Stimulated activated naive B cell treated with anti-CD40 and anti-IgM and Interleukin-4, amounts not matched to agents 10 μg/mL and 1 μg/mL and 100 μg/mL, for 72 hours (primary cell): ENCODE measurements at places on chromosomes 3 and 15.

GRCh38 chr3:94036909-94037507 lies 8.6 kb upstream of the STX19 start:
- DNase-seq = no peak
- no peaks in the 10 kb centered on the region for H3K4me1 ChIP-seq
- peaks cover 6% of the 10 kb centered on the region for H3K36me3 ChIP-seq
- H3K27ac ChIP-seq = no peak overlapping the region
- H3K27me3 ChIP-seq = no peaks in the 10 kb centered on the region

- no peak overlapping the region for H3K4me3 ChIP-seq
- H3K27ac ChIP-seq = peak overlapping the region; percentile 31
- peaks cover 51% of the 10 kb centered on the region for H3K36me3 ChIP-seq
- peaks cover 63% of the 10 kb centered on the region for H3K4me1 ChIP-seq
These were observed 7.2 kb downstream of the ISG20 start for GRCh38 chr15:88646088-88646405.

- H3K4me1 ChIP-seq = peaks cover 3% of the 10 kb centered on the region
- no peak overlapping the region for H3K4me3 ChIP-seq
- H3K27me3 ChIP-seq = peaks cover 2% of the 10 kb centered on the region
- no peak overlapping the region for H3K27ac ChIP-seq
- DNase-seq = no peak
These were observed 322.3 kb downstream of the ARRDC4 start for GRCh38 chr15:98282656-98283332.

DNA sequence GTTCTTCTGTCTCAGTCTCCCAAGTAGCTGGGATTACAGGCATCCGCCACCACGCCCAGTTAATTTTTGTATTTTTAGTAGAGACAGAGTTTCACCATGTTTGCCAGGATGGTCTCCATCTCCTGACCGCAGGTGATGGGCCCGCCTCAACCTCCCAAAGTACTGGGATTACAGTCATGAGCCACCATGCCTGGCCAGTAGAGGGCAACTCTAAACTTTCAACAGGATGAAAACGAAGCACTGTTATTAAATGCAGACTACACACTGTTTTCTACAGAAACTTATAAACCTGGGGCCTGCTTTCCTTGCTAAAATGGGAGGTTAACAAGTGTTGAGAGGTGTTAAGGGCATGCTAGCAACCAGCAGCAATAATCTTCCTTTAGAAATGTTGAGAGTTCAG lies 7.6 kb downstream of the ARPC4 start:
- H3K36me3 ChIP-seq = peaks cover 59% of the 10 kb centered on the region
- H3K27ac ChIP-seq = no peak overlapping the region
- no peak overlapping the region for H3K4me3 ChIP-seq
- H3K27me3 ChIP-seq = no peaks in the 10 kb centered on the region
- peaks cover 24% of the 10 kb centered on the region for H3K4me1 ChIP-seq

DNA sequence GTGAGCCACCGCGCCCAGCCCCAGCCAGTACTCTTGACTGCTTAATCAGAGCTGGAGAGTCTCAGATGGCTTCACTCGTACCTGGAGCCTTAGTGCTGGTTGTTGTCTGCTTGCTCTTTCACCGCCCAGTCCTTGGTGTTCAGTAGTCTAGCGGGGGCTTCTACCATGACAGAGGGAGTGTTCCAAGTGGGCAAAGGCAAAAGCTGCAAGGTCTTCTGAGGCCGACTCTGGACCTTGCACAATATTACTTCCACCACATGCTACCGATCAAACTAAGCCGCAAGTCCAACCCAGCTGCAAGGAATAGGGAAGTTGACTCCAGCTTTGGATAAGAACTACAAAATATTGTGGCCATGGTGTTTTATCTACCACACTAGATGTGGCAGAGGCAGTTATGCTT lies 6.6 kb downstream of the PARL start:
- H3K27me3 ChIP-seq = no peaks in the 10 kb centered on the region
- peaks cover 9% of the 10 kb centered on the region for H3K36me3 ChIP-seq
- peaks cover 6% of the 10 kb centered on the region for H3K4me1 ChIP-seq
- DNase-seq = no peak

- no peak overlapping the region for H3K4me3 ChIP-seq
- H3K4me1 ChIP-seq = no peaks in the 10 kb centered on the region
- no peaks in the 10 kb centered on the region for H3K36me3 ChIP-seq
- no peak for DNase-seq
These were observed 96.2 kb downstream of the ALDH1A2 start for GRCh38 chr15:57969355-57969754.

GRCh38 chr15:40806672-40807027 lies 239 bp upstream of the ZFYVE19 start:
- peaks cover 26% of the 10 kb centered on the region for H3K4me1 ChIP-seq
- no peak for DNase-seq
- no peaks in the 10 kb centered on the region for H3K27me3 ChIP-seq
- H3K27ac ChIP-seq = peak overlapping the region; percentile 98

GRCh38 chr15:91865950-91866349 lies 12.4 kb downstream of the SLCO3A1 start:
- H3K4me1 ChIP-seq = peaks cover 15% of the 10 kb centered on the region
- H3K4me3 ChIP-seq = no peak overlapping the region
- DNase-seq = no peak
- H3K27ac ChIP-seq = no peak overlapping the region

DNA sequence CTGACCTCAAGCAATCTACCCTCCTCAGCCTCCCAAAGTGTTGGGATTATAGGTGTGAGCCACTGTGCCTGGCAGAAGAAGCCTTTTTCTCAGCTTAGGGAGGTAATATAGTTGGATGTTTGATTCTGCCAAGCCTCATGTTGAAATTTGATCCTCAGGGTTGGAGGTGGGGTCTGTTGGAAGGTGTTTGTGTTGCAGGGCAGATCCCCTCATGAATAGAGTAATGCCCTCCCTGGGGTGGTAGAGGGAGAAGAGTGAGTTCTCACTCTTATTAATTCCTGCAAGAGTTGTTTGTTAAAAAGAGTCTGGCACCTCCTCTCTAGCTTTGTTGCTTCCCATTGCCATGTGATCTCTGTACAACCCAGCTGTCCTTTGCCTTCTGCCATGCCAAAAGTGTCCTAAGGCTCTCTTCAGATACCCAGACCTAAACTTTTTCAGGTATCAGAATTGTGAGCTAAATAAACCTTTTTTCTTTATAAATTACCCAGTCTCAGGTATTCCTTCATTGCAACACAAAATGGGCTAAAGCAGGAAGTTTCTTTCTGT lies 16.4 kb downstream of the NECTIN3 start:
- H3K4me3 ChIP-seq = no peak overlapping the region
- no peak for DNase-seq
- H3K4me1 ChIP-seq = no peaks in the 10 kb centered on the region
- H3K27me3 ChIP-seq = no peaks in the 10 kb centered on the region
- H3K27ac ChIP-seq = no peak overlapping the region

DNA sequence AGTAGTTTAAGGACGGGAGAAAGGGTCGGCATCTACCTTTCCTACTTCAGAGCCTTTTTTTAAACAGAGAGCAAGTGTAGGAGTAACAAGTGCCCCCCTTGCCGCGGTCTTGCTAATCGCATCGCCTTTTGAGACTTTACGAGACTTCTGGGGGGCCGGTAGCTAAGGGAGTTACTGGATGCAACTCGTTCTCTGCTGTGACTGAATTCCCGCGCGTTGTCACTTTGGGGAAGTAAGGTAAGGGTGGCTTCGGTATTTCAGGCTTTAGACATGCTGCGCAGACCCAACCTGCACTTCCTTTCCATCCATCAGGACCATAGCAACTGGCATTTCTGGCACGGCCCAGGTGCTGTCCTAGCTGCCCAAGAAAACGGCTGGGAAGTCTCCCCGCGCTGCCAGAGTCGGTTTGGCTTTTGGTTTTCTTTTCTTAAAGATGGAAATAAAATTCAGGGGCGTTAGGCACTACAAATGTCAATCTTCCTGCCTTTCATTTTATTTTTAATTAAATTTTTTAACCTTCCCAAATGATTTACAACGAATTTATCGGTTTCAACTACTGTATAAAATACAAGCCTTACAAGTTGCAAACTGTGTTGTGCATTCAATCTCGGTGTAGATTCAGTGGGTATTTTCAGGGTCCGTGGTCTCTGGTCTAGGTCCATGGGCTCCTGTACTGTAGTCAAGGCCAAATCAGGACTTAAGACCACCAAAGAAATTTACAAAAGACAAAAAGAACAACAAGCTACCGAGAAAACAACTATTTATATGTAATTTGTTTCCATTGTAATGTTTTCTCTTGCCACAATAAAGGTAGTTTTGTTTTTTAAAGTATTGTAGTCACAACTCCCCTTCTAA lies 3.5 kb downstream of the MECOM start:
- H3K36me3 ChIP-seq = no peaks in the 10 kb centered on the region
- no peak overlapping the region for H3K27ac ChIP-seq
- peak overlapping the region; percentile 87 for H3K4me3 ChIP-seq
- peaks cover 67% of the 10 kb centered on the region for H3K4me1 ChIP-seq

DNA sequence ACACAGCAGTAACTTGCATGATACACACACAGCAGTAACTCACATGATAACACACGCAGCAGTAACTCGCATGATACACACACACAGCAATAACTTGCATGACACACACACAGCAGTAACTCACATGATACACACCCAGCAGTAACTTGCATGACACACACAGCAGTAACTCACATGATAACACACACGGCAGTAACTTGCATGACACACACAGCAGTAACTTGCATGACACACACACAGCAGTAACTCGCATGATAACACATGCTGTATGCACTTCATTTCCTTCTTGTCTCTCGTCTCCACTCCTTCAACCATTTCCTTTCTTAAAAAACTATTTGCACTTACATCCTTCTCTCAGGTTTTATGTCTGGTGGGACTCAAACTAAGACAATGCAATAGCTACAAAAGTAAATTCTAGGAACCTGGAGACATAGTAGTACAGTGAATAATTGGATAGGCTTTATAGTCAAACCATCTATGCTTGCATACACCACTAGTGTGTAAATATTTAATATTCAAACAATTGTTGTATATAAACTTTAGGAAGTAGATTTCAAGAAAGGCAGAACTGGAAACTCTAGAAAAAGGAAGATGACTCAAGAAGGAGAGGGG lies 130.8 kb downstream of the UACA start:
- H3K36me3 ChIP-seq = no peaks in the 10 kb centered on the region
- H3K4me1 ChIP-seq = peaks cover 3% of the 10 kb centered on the region
- H3K4me3 ChIP-seq = no peak overlapping the region
- peaks cover 57% of the 10 kb centered on the region for H3K27me3 ChIP-seq
- no peak overlapping the region for H3K27ac ChIP-seq

DNA sequence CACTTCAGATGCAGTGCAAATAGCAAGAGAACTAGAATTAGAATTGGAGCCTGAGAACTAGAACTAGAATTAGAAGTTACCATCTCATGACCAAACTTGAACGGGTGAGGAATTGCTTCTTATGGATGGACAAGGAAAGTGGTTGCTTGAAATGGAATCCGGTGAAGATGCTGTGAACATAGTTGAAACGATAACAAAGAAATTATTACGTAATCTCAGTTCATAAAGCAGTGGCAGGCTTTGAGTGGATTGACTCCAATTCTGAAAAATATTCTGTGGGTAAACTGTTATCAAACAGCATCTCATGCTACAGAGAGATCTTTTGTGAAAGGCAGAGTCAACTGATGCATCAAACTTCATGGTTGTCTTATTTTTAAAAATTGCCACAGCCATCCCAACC lies 48.0 kb upstream of the GSK3B start:
- no peak overlapping the region for H3K27ac ChIP-seq
- H3K4me1 ChIP-seq = peaks cover 2% of the 10 kb centered on the region
- no peaks in the 10 kb centered on the region for H3K36me3 ChIP-seq
- no peak for DNase-seq
- no peaks in the 10 kb centered on the region for H3K27me3 ChIP-seq

DNA sequence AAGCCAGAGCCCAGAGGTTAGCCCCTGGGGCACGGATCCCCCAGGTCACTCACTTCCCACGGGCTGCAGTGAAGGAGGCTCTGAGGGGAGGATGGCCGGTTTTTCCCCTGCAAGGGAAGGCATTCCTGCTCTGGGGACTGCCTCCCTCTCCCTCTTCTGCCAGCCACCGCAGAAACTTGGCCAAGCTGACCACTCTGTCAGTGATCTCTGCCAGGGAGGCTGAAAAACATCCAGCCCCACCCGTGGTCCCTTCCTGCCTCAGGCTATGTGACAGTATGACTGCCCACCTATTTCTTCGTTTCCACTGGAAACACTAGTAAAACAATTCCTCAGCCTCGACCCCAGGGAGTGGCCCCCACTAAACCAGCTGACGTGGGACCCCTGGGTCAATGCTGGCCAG lies 14.6 kb upstream of the FANCD2 start:
- H3K4me3 ChIP-seq = peak overlapping the region; percentile 28
- H3K4me1 ChIP-seq = peaks cover 51% of the 10 kb centered on the region
- H3K36me3 ChIP-seq = peaks cover 6% of the 10 kb centered on the region
- DNase-seq = no peak

GRCh38 chr3:24168977-24169376 lies 223.9 kb downstream of the NR1D2 start:
- peak overlapping the region; percentile 14 for H3K27ac ChIP-seq
- no peaks in the 10 kb centered on the region for H3K4me1 ChIP-seq
- DNase-seq = no peak
- no peaks in the 10 kb centered on the region for H3K36me3 ChIP-seq
- H3K27me3 ChIP-seq = no peaks in the 10 kb centered on the region
- no peak overlapping the region for H3K4me3 ChIP-seq

- H3K27me3 ChIP-seq = peaks cover 4% of the 10 kb centered on the region
- H3K27ac ChIP-seq = no peak overlapping the region
- no peaks in the 10 kb centered on the region for H3K36me3 ChIP-seq
- no peak for DNase-seq
- H3K4me1 ChIP-seq = no peaks in the 10 kb centered on the region
- no peak overlapping the region for H3K4me3 ChIP-seq
These were observed 304.1 kb downstream of the ZNF621 start for GRCh38 chr3:40828741-40829415.

- H3K27me3 ChIP-seq = peaks cover 21% of the 10 kb centered on the region
- peak overlapping the region; percentile 82 for H3K27ac ChIP-seq
- no peak overlapping the region for H3K4me3 ChIP-seq
- peaks cover 16% of the 10 kb centered on the region for H3K4me1 ChIP-seq
- DNase-seq = peak; percentile 23
These were observed 39.5 kb upstream of the NSMCE3 start for GRCh38 chr15:29309139-29309538.

DNA sequence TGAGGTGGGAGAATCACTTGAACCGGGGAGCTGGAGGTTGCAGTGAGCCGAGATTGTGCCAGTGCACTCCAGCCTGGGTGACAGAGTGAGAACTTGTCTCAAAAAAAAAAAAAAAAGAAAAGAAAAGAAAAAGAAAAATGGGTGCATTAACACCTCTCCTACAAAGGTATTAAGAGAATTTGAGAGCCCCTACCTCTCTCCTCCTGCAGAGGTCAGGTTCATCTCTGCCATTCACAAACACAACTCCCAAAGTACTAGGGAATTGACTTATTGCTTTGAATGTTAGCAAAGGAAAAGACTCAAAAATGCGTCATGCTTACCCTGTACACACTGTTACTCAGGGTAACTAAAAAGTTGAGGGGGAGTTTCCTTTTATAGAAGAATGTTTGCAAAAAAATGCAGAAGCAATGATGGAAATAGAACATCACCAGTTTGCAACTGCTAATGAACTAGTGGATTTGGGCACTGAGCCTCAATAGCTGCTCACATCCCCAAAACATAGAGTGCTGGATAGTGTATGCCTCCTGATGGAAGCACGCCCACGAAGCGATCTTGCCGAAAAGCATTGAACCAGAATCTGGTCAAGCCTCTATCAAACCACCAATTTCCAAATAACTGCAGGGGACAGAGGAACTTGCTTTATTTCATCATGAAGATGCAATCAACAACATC lies 15.5 kb upstream of the LYZL4 start:
- DNase-seq = no peak
- no peak overlapping the region for H3K4me3 ChIP-seq
- H3K36me3 ChIP-seq = no peaks in the 10 kb centered on the region
- H3K27ac ChIP-seq = no peak overlapping the region
- peaks cover 26% of the 10 kb centered on the region for H3K27me3 ChIP-seq
- no peaks in the 10 kb centered on the region for H3K4me1 ChIP-seq

GRCh38 chr3:179098388-179099077 lies 26.9 kb upstream of the ZMAT3 start:
- no peak overlapping the region for H3K4me3 ChIP-seq
- no peaks in the 10 kb centered on the region for H3K36me3 ChIP-seq
- H3K27me3 ChIP-seq = peaks cover 4% of the 10 kb centered on the region
